ENCODE measurements at places on chromosomes 2 and 18.

GRCh38 chr2:29311458-29311857 is 196.2 kb downstream of the CLIP4 start:
- no peak for DNase-seq

- peak; percentile 84 for DNase-seq
Observed at GRCh38 chr2:218896501-218897393, 16.1 kb downstream of the WNT10A start.

DNA sequence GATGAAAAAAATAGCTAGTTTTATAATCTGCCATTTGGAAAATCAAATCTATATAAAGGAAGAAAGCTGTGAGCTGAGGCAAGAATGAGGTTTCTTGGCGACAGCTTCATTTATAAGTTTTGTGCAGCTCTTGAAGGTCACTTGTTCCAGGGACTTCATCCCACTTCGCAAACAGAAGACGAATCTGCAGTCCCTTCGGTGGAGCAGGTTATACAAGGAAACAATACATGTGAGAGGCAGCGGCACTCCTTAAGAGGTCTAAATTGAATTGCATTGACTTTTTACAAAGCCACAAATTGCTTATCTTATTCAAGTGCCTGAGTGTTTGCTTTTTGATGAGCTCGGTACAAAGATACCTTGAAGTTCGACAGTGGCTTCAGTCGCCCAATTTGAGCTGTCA is 72.2 kb downstream of the C1QL2 start:
- no peak for DNase-seq

DNA sequence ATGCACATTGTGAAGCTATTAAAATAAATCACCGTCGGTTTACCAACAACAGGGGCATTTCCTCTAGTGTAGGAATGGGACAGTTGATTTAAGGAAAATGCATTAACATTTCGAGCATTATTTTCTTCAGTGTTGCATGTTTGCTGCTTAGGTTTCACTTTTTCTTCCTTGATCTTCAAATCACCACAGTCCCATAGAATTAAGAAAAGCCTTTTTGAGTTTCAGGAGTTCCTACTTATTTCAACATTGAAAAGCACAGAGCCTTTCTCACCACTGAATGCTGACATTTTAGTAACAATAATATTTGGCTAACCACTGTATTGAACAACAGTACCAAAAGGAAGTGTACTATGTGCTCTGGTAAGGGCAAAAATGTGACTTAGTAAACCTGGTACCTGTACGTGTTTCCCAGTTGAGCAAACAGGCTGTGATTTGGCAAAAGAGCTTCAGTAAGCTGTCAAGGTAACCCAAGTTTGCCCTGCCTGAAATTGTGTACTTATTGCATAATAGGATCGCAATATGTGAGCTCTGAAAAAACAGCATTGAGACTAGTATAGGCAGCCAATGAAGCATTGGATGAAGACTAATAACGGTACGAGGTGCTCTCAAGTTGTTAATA is 2.2 kb downstream of the LRRTM4 start:
- no peak for DNase-seq

GRCh38 chr2:105455488-105456003 is 56.7 kb upstream of the FHL2 start:
- no peak for DNase-seq

GRCh38 chr2:104434318-104434792 is 419.6 kb upstream of the POU3F3 start:
- no peak for DNase-seq

- no peak for DNase-seq
Observed at GRCh38 chr2:223513771-223514455, 88.2 kb downstream of the SCG2 start.

DNA sequence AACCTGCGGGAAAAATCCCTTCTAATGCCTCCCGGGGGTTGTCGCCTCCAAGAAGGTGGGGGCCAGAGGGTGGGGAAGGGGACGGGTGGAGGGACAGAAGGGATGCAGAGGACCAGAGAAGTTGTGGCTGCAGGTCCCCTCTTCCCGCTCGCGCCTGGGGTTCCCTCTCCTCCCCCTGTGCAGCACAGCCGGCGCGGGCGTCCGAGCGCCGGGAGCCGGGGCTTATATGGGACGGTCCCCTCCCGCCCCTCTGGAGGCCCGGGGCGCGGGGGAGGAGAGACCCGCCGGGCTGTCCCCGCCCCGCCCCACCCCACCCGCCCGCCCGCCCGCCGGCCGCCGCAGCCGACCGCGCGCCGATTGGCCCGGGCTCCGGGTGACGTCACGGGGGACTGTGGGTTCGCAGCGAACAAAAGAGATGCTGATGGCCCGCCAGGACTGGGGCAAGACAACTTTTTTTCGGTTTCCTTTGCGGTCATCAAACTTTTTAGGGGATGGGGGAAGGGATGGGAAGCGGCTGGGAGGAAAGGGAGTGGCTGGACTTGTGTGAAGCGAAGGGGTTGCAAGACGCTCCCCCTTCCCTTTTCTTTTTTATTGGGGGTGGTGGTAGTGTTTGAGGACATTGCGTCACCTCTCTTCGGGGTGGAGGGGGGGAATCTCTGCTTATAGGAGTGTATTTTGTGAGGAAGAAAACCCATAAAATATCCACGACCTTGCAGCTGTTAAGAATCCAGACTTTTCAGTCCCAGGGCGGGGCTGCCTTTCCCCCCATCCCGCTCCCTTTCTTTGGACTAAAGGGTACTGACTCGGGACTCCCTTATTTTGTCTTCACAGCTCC is at the start of gene FN1:
TSS of gene FN1 (minus strand) at position 199 of the 835 bp plus-strand sequence. CDS start 266 bp downstream, outside the sequence.
- DNase-seq: peak; percentile 66

DNA sequence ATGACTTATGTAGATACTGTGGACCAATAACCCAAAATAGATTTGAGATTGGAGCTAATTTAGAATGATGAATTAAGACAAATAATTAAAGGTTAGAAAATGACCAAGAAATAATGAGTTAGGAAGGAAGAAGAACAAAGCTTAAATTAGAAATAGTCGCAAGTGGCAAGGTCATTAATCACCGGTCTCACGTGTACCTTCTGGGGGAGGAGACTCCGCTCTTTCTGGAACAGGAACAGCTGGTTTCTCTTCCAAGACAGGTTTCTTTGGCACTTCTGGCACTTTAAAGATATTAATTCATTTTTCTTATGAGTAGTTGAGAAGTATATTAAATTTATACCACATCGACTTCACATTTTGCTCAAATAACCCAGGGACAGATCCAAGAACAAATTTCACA is 156.7 kb downstream of the TTN start:
- no peak for DNase-seq

- DNase-seq: no peak
Observed at GRCh38 chr2:40123326-40123725, 328.6 kb downstream of the SLC8A1 start.

- peak; percentile 25 for DNase-seq
Observed at GRCh38 chr18:45837283-45838070, 12.0 kb downstream of the SIGLEC15 start.

DNA sequence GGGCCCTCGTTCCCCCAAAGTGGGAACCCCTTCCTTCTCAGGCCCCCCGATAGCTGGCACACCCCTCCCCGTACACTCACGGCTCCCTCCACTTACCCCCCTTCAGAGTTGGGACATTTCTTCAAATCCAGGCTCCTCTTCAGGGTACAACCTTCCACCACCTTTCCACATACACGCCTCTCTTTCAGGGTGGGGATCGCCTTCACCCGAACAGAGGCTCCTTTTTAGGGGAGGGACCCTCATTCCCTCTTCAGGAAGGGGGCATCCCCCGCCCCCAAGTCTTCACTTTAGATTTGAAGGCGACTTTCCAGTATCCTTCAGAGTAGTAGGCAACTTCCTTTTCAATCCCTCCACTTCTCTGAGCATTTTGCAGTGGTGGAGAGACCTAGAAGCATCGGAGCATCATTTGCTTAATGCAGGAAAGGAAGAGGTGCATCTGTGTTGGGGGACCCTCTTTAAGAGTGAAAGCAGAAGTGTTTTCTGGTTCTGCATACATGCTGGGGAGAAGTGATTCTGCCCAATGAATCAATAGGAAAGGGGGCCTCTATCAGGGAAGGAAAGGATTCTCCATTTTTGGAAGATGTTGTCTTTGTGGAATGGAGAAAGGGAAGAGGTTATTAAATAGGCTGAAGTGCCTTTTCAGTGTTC is 845 bp downstream of the EML4 start:
- DNase-seq: no peak

GRCh38 chr2:174683392-174683759 is 80.9 kb downstream of the CHRNA1 start:
- peak; percentile 24 for DNase-seq

DNA sequence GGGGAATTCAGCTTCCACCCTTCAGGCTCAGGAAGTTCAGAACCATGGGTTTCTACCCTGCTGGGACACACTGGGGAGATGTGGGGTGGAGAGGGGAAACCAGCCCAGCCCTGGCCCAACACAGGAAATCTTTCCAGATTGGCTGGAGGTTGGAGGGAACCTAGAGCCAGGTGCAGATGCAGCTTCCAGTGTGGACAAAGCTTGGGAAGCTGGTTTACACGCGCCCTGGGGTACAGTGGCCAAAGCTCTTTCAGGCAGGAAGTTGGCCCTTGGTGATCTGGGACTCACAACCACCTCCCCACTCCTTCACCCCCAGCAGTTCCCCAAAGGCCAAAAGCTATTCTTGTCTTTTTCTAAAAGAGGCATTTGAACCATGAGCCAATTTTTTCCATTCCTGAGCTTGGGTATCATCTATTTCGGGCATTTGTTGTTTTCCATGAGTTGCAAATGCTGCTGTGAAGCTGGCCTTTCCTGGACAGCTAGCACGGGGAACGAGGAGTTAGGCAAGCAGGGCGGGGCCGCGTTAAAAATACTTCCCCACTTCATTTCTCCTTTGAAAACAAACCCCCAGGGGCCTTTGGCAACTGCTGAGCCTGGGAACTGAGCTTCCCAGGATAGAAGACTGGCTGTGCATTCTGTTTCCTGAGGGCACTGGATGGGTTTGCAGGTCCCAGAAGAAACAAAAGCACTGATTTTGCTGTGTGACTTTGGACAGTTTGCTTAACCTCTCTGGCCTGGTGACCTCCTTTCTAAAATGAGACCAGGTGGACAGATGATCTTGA is 3.1 kb upstream of the ARID5A start:
- no peak for DNase-seq

GRCh38 chr2:147621656-147622197 is 223.1 kb upstream of the ACVR2A start:
- DNase-seq: no peak

GRCh38 chr2:141392517-141393213 is 738.2 kb downstream of the LRP1B start:
- no peak for DNase-seq

- DNase-seq: no peak
Observed at GRCh38 chr2:237041231-237041630, 44.5 kb upstream of the COPS8 start.

DNA sequence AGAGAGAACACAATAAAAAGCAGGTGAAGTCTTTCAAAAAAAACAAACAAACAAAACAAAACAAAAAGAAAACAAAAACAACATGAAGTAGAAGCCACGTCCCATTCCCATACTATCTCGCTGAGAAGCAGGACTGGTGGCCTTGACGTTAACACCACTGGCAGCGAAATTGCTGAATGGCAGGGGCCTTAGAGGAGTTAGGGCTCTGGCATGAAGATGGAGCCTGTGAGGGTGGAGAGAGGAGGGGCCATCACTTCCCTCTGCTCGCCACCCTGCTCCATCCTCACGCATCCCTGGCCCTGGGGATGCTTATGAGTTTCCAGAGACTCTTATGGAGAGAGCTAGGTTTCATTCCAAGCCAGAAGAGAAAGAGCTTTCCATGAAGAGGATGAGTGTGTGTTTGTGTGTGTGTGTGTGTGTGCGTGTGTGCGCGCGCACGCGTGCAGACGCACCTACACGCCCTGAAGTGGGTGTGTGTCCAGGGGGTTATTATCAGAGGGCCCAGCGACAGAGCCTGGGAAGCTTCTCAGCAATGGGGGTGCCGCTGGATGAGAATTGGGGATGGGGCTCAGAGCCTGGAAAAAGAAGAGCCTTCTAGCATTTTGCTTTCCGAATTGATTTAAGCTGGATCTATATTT is 20.4 kb upstream of the IMPA2 start:
- no peak for DNase-seq

GRCh38 chr2:39772812-39773152 is 6.3 kb downstream of the THUMPD2 start:
- no peak for DNase-seq

GRCh38 chr18:79129120-79129519 is 59.9 kb downstream of the ATP9B start:
- DNase-seq: no peak

- DNase-seq: peak; percentile 58
Observed at GRCh38 chr18:47100212-47100831, 50.0 kb downstream of the HDHD2 start.

DNA sequence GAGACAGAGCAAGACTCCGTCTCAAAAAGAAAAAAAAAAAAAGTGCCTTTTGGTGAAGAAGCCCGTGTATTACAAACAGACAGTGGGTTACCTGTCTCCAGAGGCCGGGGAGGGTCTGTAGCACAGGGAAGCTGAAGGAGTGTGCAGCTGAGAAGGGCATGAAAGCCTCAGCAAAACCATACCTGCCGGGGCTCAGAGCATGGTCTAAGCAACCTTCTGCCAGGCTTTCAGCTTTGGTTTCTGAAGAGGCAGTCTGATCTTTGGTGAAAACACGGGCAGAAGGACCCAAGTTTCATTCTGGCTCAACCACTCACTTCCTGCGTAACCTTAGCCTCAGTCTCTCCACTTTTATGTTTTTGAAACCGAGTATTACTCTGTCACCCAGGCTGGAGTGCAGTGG is 21.5 kb downstream of the SH2D6 start:
- no peak for DNase-seq

DNA sequence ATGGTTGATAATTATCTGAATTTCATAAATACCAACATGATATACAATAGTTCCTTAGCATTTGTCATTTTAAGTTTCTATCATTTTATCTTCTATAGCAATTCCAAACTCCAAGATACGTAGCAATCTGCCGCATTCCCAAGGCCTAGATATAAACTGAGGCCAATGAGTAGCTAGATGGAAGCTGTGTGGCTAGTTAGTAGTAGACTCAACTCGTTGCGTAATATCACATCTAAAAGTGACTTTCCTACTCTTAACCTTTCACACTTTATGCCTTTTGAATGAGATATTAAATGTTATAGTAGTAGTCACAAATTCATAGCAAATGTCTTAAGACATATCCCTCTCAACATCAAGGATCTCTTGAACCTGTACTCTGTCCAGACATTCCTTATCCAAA is 33.6 kb downstream of the WDSUB1 start:
- DNase-seq: no peak

- no peak for DNase-seq
Observed at GRCh38 chr2:10282611-10283105, 20.0 kb upstream of the HPCAL1 start.

- no peak for DNase-seq
Observed at GRCh38 chr2:190972846-190973245, 41.1 kb downstream of the STAT1 start.

- DNase-seq: no peak
Observed at GRCh38 chr2:218180467-218181114, 13.8 kb upstream of the CXCR1 start.

DNA sequence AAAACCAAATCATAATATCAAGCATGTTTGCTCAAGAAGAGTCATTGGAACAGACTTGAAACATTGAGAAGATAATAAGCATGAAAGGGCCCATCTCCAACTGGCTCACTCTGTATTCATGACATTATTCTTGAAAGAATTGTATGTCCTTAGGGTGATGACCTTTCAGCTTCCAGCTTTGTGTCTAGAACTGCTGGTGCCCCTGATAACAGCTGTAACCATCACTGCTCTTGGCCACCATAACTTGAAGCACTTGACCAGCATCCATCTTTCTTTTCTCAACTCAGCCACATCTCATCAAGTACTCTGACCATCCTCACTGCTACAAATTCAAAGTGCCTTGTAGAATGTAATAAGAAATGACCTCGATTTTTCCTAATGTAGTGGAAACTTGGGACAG is 289.9 kb downstream of the SLC8A1 start:
- DNase-seq: no peak

Data from activated CD8-positive, alpha-beta memory T cell treated with anti-CD3 and anti-CD28 coated beads, Interleukin-2, amount 50 U/mL, for 4 hours (primary cell).